T-helper 17 cell (primary cell): ENCODE measurements at places on chromosomes 13 and 19.

GRCh38 chr19:9932835-9933234 lies 3.5 kb downstream of the OLFM2 start:
- peaks cover 24% of the 10 kb centered on the region for H3K4me1 ChIP-seq
- no peak overlapping the region for H3K27ac ChIP-seq
- peaks cover 7% of the 10 kb centered on the region for H3K36me3 ChIP-seq

DNA sequence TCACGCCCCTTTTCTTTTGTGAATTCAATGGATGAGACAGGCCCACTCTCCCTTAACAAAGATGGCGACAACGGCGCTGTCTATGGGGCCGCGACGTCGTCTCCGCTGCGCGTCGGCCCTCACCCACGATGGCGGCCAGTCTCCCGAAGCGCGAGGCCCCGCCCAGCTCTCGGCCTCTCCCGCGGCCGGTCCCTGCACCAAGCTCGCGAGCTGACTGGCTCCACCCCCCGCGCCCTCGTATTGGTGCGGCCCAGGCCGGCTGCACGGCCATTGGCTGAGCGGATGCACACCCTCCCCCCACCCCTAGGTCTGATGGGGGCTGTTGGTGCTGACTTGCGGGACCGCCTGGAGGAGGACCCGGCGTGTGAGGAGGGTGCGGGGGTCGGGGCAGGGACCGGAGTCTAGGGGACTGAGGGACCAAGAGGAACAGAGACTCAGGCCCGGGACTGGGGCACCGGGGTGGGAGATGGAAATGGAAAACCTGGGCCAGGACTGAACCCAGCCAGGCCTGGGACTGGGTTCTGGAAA lies 4.8 kb downstream of the SPHK2 start:
- no peaks in the 10 kb centered on the region for H3K27me3 ChIP-seq

- DNase-seq, result no peak
- H3K4me3 ChIP-seq, result no peak overlapping the region
- no peak overlapping the region for H3K27ac ChIP-seq
- H3K36me3 ChIP-seq, result no peaks in the 10 kb centered on the region
- H3K4me1 ChIP-seq, result peaks cover 2% of the 10 kb centered on the region
These were observed 17.0 kb upstream of the SACS start for GRCh38 chr13:23450340-23451046.

- no peaks in the 10 kb centered on the region for H3K36me3 ChIP-seq
- peak overlapping the region; percentile 85 for H3K4me3 ChIP-seq
- H3K27ac ChIP-seq, result no peak overlapping the region
- no peaks in the 10 kb centered on the region for H3K27me3 ChIP-seq
- no peak for DNase-seq
These were observed 9.5 kb downstream of the NR2F6 start for GRCh38 chr19:17235971-17236777.

- no peak overlapping the region for H3K4me3 ChIP-seq
- no peaks in the 10 kb centered on the region for H3K36me3 ChIP-seq
- DNase-seq, result no peak
These were observed 810.4 kb upstream of the SLC10A2 start for GRCh38 chr13:103876571-103876970.

- no peaks in the 10 kb centered on the region for H3K36me3 ChIP-seq
- no peak overlapping the region for H3K4me3 ChIP-seq
- DNase-seq, result no peak
- no peaks in the 10 kb centered on the region for H3K27me3 ChIP-seq
- no peaks in the 10 kb centered on the region for H3K4me1 ChIP-seq
- no peak overlapping the region for H3K27ac ChIP-seq
These were observed 213.7 kb downstream of the SLITRK5 start for GRCh38 chr13:87884884-87885283.

DNA sequence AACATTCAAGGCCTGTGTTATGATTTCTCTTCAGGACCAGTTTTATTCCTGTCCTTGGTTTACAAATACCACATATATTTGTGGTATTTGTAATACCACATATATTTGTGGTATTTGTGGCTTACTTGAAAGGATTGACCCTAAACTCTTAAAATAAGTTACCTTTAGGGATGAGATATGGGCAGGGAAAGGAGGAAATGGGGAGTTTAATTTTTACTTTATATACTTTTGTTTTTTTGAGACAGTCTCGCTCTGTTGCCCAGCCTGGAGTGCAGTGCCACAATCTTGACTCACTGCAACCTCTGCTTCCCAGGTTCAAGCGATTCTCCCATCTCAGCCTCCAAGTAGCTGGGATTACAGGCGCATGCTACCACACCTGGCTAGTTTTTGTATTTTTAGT lies 2.3 kb upstream of the TGDS start:
- H3K4me3 ChIP-seq, result no peak overlapping the region
- H3K4me1 ChIP-seq, result peaks cover 38% of the 10 kb centered on the region
- peaks cover 6% of the 10 kb centered on the region for H3K36me3 ChIP-seq
- no peaks in the 10 kb centered on the region for H3K27me3 ChIP-seq
- no peak for DNase-seq

GRCh38 chr19:46742926-46743480 lies 2.9 kb upstream of the FKRP start:
- H3K27me3 ChIP-seq, result no peaks in the 10 kb centered on the region
- H3K4me1 ChIP-seq, result peaks cover 56% of the 10 kb centered on the region
- H3K4me3 ChIP-seq, result no peak overlapping the region
- no peak overlapping the region for H3K27ac ChIP-seq

- H3K4me3 ChIP-seq, result peak overlapping the region; percentile 39
- H3K27ac ChIP-seq, result peak overlapping the region; percentile 93
- H3K36me3 ChIP-seq, result no peaks in the 10 kb centered on the region
- H3K27me3 ChIP-seq, result no peaks in the 10 kb centered on the region
- DNase-seq, result no peak
- peaks cover 72% of the 10 kb centered on the region for H3K4me1 ChIP-seq
These were observed 21.1 kb downstream of the ELL start for GRCh38 chr19:18500799-18501198.

- no peaks in the 10 kb centered on the region for H3K36me3 ChIP-seq
- no peak for DNase-seq
- H3K4me1 ChIP-seq, result no peaks in the 10 kb centered on the region
- no peak overlapping the region for H3K27ac ChIP-seq
- no peak overlapping the region for H3K4me3 ChIP-seq
These were observed 268.9 kb downstream of the TEX29 start for GRCh38 chr13:111589321-111589720.

DNA sequence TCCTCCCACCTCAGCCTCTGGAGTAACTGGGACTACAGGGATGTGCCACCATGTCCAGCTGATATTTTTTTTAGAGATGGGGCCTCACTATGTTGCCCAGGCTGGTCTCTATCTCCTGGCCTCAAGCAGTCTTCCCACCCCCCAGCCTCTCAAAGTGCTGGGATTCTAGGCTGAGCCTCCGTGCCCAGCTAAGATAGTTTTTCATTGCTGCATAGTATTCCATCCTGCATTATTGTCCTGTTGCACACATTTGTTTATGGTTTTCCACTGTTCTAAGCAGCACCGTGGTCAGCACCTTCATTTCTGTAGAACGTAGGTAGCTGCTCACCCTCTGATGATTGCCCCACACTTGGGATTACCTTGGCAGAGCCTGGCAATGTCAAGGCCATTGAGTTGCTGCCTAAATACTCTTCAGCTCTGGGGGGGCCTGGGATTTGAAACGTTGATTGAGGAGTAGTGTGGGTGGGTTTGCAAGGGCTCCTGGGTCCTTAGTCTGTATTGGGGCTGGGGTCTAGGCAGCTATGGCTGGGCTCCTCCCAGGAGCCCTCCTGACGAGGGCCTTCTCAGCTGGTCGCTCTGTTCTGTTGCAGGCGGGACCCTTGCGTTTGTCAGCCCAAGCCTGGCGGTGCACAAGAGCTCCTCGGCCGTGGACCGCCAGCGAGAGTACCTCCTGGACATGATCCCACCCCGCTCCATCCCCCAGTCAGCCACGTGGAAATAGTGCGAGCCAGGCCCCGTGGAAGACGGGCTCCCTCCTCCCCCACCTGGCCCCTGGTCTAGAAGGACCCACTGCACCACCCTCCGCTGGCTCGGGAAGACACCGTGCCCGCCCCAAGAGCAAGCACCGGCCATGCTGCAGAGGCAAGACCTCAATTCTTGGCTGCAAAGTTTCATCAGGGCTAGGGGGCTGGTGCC lies 10.3 kb downstream of the TSSK6 start:
- DNase-seq, result no peak
- H3K4me3 ChIP-seq, result no peak overlapping the region
- H3K27me3 ChIP-seq, result no peaks in the 10 kb centered on the region
- H3K27ac ChIP-seq, result no peak overlapping the region

- peaks cover 5% of the 10 kb centered on the region for H3K36me3 ChIP-seq
These were observed 19.4 kb downstream of the PLVAP start for GRCh38 chr19:17357724-17358123.

GRCh38 chr13:112616586-112617362 lies 28.8 kb upstream of the TUBGCP3 start:
- H3K4me3 ChIP-seq, result no peak overlapping the region
- H3K36me3 ChIP-seq, result no peaks in the 10 kb centered on the region
- DNase-seq, result no peak
- no peak overlapping the region for H3K27ac ChIP-seq

GRCh38 chr13:51885651-51886050 lies 23.9 kb downstream of the CCDC70 start:
- H3K36me3 ChIP-seq, result no peaks in the 10 kb centered on the region
- no peak for DNase-seq
- H3K4me3 ChIP-seq, result no peak overlapping the region
- peaks cover 11% of the 10 kb centered on the region for H3K27me3 ChIP-seq

- H3K27me3 ChIP-seq, result peaks cover 14% of the 10 kb centered on the region
- DNase-seq, result no peak
- peaks cover under 1% of the 10 kb centered on the region for H3K4me1 ChIP-seq
These were observed 170.5 kb downstream of the IRS2 start for GRCh38 chr13:109615721-109616420.

- H3K27me3 ChIP-seq, result no peaks in the 10 kb centered on the region
- peak within 1 kb of the TSS; percentile 90 for H3K4me3 ChIP-seq
- peak within 1 kb of the TSS; percentile 92 for H3K27ac ChIP-seq
- peak; percentile 56 for DNase-seq
- H3K36me3 ChIP-seq, result peaks cover 2% of the 10 kb centered on the region
These were observed at the start of gene CUL4A for GRCh38 chr13:113209336-113209758. TSS of gene CUL4A (plus strand) at chr13:113209613. CDS start at chr13:113209628, 15 bp downstream.

DNA sequence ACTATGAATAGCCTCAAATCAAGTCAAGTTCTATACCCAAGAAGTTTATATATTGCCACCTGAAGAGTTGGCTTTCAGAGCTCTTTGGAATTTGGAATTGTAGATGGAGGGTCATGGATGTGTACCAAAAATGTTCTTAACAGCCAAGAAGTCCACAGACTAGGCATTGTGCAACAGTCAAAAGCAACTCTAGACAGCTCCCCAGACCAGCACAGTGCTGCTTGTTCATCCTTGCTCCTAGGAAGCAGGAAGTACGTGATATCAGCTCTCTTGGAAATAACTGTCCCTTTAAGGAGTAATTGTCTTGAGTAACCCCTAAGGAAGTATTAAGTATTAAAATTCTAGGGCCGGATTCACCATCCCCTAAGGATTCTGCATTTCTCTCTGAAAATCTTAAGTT lies 30.7 kb upstream of the IL17D start:
- DNase-seq, result no peak
- no peaks in the 10 kb centered on the region for H3K27me3 ChIP-seq
- no peak overlapping the region for H3K27ac ChIP-seq
- H3K4me3 ChIP-seq, result no peak overlapping the region

- H3K27ac ChIP-seq, result no peak overlapping the region
- no peaks in the 10 kb centered on the region for H3K27me3 ChIP-seq
- DNase-seq, result no peak
- H3K4me3 ChIP-seq, result no peak overlapping the region
- peaks cover 6% of the 10 kb centered on the region for H3K36me3 ChIP-seq
- H3K4me1 ChIP-seq, result peaks cover 16% of the 10 kb centered on the region
These were observed 8.8 kb upstream of the COX7A1 start for GRCh38 chr19:36160821-36161596.

GRCh38 chr13:95571941-95572340 lies 19.4 kb downstream of the CLDN10 start:
- H3K4me1 ChIP-seq, result no peaks in the 10 kb centered on the region
- H3K27me3 ChIP-seq, result peaks cover 52% of the 10 kb centered on the region
- no peak overlapping the region for H3K4me3 ChIP-seq
- no peak for DNase-seq
- H3K27ac ChIP-seq, result no peak overlapping the region
- no peaks in the 10 kb centered on the region for H3K36me3 ChIP-seq

DNA sequence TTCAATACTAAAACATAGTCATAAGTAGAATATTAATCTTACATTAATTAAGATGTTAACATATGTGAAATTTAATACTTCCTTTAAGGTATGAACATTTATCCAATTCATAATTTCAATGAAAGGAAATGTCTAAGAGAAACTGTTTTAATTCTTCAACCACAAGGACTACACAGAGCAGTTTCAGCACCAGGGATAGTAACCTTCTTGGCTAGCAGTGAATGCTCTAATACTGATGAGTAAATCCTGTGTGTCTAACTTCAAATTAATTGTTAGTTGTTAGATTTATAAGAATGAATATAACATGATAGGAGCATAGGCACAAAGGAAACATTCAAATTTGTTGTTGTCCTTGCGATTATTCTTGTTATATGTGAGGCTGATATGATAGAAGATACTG lies 15.6 kb upstream of the NBEA start:
- H3K4me1 ChIP-seq, result no peaks in the 10 kb centered on the region
- H3K36me3 ChIP-seq, result no peaks in the 10 kb centered on the region
- H3K27ac ChIP-seq, result no peak overlapping the region
- H3K27me3 ChIP-seq, result no peaks in the 10 kb centered on the region

DNA sequence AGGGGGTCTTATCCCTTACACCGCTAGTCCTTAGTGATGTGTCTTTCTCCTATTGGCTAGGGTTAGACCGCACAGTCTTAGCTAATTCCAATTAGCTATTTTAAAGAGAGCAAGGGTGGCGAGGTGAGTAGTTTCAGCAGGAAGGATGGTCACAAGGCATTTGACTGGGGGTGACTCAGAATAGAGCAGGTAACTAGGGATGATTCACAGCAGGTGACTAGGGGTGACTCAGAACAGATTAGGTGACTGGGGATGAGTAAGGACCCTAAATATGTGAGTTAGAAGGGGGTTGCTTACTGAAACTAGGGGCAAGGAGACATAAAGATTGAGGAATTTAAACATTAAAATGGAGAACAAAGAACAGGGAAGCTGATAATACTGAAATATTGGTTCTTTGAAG lies 64.3 kb downstream of the ZNF66 start:
- H3K4me1 ChIP-seq, result no peaks in the 10 kb centered on the region
- no peaks in the 10 kb centered on the region for H3K36me3 ChIP-seq
- H3K4me3 ChIP-seq, result no peak overlapping the region
- no peak overlapping the region for H3K27ac ChIP-seq

DNA sequence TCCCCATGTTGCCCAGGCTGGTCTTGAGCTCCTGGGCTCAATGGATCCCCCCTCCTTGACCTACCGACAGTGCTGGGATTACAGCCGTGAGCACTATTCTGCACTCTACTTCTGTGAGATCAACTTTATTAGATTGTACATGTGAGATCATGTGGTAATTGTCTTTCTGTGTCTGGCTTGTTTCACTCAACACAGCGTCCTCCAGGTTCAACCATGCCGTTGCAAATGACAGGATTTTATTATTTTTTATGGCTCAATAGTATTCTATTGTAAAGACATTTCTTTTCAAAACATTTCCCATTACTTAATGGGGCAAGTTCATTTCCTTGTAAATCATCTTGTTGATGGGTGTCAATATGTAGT lies 1.5 kb upstream of the OBI1 start:
- no peak for DNase-seq
- H3K36me3 ChIP-seq, result peaks cover 6% of the 10 kb centered on the region
- peaks cover 26% of the 10 kb centered on the region for H3K4me1 ChIP-seq
- peak overlapping the region; percentile 99 for H3K27ac ChIP-seq
- H3K4me3 ChIP-seq, result peak overlapping the region; percentile 100
- H3K27me3 ChIP-seq, result no peaks in the 10 kb centered on the region

GRCh38 chr13:114004420-114005205 lies 30.7 kb upstream of the C13orf46 start:
- H3K4me3 ChIP-seq, result no peak overlapping the region
- no peak for DNase-seq
- H3K36me3 ChIP-seq, result no peaks in the 10 kb centered on the region
- no peaks in the 10 kb centered on the region for H3K27me3 ChIP-seq
- H3K27ac ChIP-seq, result peak overlapping the region; percentile 57
- H3K4me1 ChIP-seq, result peaks cover 8% of the 10 kb centered on the region
